ENCODE measurements at places on chromosomes 7 and 10. TPM values are rescaled to one million over a fixed set of nuclear protein-coding genes. Genes with fewer than 3 reads are reported as not detected.

DNA sequence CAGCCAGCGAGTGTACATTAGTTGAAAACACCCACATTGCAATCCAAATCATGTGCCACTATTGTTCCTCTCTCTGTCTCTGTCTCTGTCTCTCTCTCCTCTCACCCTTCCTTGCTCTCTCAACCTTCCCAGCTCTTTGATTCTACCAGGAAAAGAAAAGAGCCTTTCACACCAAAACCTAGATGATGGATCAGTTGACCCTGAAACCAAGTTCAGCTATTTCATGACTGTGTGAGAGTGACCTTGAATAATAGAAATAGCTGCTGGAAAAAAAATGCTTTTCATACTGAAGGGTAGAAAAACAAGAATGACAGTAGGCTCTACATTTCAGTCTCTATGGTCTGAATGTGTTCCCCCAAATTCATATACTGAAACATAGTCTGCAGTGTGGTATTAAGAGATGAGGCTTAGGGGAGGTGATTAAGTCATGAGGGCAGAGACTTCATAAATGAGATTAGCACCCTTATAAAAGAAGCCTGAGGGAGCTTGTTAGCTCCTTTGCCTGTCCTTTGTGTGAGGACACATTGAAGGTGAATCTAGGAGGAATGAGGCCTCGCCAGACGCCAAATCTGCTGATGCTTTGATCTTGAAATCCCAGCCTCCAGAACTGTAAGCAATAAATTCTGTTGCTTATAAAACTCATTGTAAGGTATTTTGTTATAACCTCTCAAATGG is 65.2 kb downstream of the LYZL1 start:
- H3K4me3 ChIP-seq, result no peak overlapping the region
- H3K27me3 ChIP-seq, result peaks cover 9% of the 10 kb centered on the region
- H3K4me1 ChIP-seq, result no peaks in the 10 kb centered on the region
- no peak for DNase-seq
- H3K36me3 ChIP-seq, result no peaks in the 10 kb centered on the region

GRCh38 chr7:32347244-32347828 is 142.8 kb downstream of the LSM5 start:
- H3K4me3 ChIP-seq, result no peak overlapping the region
- peak; percentile 39 for DNase-seq
- no peaks in the 10 kb centered on the region for H3K4me1 ChIP-seq
- H3K27me3 ChIP-seq, result peaks cover 2% of the 10 kb centered on the region

- DNase-seq, result no peak
- H3K27me3 ChIP-seq, result peaks cover 6% of the 10 kb centered on the region
- H3K36me3 ChIP-seq, result no peaks in the 10 kb centered on the region
- no peaks in the 10 kb centered on the region for H3K4me1 ChIP-seq
- no peak overlapping the region for H3K27ac ChIP-seq
- H3K4me3 ChIP-seq, result no peak overlapping the region
Measured at GRCh38 chr10:27815261-27815660, 69.6 kb upstream of the MKX start.

GRCh38 chr10:96672481-96673175 is 47.7 kb downstream of the PIK3AP1 start:
- H3K27me3 ChIP-seq, result no peaks in the 10 kb centered on the region
- H3K4me1 ChIP-seq, result peaks cover 8% of the 10 kb centered on the region
- H3K4me3 ChIP-seq, result no peak overlapping the region
- DNase-seq, result no peak

DNA sequence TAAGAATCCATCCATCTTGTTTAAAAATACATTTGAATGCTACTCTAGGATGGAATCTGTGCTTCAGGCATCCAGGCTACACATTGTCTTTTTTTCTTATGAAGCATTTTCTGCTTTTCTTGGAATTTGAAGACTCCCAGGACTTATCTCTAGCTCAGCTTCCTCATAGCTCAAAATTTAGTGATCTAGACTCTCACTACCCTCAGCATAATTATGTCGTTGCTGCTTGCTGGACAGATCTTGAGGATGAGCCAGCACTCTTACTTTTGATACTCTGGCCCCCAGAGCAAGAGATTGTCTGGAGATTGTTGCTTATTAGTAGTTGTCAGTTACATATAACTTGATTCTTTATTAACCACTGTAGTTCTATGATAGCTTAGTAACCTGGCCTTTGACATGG is 83.3 kb upstream of the FGL2 start:
- H3K27me3 ChIP-seq, result no peaks in the 10 kb centered on the region
- H3K27ac ChIP-seq, result no peak overlapping the region

- H3K27ac ChIP-seq, result no peak overlapping the region
- no peaks in the 10 kb centered on the region for H3K4me1 ChIP-seq
- DNase-seq, result no peak
- no peaks in the 10 kb centered on the region for H3K27me3 ChIP-seq
- no peaks in the 10 kb centered on the region for H3K36me3 ChIP-seq
Measured at GRCh38 chr10:77311186-77311585, 326.4 kb downstream of the KCNMA1 start.

- no peaks in the 10 kb centered on the region for H3K4me1 ChIP-seq
- H3K36me3 ChIP-seq, result no peaks in the 10 kb centered on the region
- H3K27me3 ChIP-seq, result no peaks in the 10 kb centered on the region
- DNase-seq, result no peak
Measured at GRCh38 chr10:116255886-116256751, 16.9 kb downstream of the GFRA1 start.

GRCh38 chr7:38299275-38299931 is 26.0 kb upstream of the TARP start:
- H3K27ac ChIP-seq, result no peak overlapping the region
- peak overlapping the region; percentile 74 for H3K4me3 ChIP-seq
- H3K4me1 ChIP-seq, result peaks cover 4% of the 10 kb centered on the region
- H3K36me3 ChIP-seq, result no peaks in the 10 kb centered on the region

DNA sequence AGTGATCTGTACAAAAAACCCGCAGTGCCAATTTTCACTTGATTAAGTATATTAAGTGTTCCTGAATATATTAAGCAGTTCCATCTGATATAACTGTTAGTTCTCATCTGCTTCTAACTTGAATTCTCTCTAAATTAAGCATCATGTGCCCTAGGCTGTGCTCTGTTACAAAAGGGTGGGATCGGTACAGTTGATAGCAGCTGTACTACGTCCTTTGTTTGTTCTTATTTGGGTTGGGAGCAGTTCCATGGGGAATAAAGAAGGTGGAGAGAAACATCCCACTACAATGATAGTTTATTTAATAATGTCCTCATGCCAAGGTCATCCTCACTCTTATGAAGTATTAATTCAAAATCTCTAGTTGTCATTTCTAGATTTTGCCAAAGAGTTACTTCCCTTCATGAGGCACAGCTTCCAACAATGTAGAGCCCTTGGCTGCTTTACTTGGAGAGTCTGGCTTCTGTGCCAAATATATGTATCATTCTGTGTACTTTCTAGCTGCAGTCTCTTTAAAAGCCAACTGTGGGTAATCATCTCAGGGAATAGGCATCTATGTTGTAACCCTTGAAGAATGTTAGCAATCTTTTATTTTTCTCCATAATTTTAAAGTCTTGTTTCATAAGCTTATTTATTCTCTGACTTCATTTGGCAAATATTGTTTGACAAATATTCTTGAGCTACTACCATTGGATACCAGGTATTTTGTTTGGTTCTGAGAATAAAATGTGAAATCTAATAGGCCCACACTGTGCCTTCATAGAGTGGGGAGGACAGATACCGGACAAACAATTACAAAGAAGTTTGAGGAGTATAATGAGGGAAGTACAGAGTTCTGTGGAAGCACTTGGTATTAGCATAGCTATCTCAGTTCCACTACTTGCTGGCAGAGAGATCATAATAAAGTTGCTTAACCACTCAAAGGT is 22.4 kb upstream of the AHR start:
- H3K4me1 ChIP-seq, result peaks cover 15% of the 10 kb centered on the region
- H3K27ac ChIP-seq, result no peak overlapping the region
- DNase-seq, result no peak
- no peak overlapping the region for H3K4me3 ChIP-seq
- H3K27me3 ChIP-seq, result no peaks in the 10 kb centered on the region
- H3K36me3 ChIP-seq, result peaks cover 11% of the 10 kb centered on the region

DNA sequence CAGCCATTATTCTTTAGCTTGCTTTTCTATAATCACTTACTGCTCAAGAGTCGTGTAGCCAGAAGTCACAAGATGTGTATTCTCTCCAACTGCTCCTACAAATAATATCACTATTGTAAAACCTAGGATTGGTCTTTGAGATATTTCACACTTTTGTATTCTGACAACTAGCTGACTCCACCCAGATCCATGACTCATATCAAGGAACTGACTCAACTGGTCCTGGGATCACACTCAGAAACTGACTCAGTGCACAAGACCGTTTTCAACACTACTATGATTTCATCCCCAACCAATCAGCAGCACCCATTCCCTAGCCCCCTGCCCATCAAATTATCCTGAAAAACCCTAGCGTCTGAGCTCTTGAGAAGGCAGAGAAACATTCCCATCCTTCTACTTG is 56.5 kb upstream of the ORC5 start:
- peaks cover 18% of the 10 kb centered on the region for H3K27me3 ChIP-seq
- H3K4me1 ChIP-seq, result no peaks in the 10 kb centered on the region
- no peak overlapping the region for H3K27ac ChIP-seq
- no peaks in the 10 kb centered on the region for H3K36me3 ChIP-seq
- no peak overlapping the region for H3K4me3 ChIP-seq

DNA sequence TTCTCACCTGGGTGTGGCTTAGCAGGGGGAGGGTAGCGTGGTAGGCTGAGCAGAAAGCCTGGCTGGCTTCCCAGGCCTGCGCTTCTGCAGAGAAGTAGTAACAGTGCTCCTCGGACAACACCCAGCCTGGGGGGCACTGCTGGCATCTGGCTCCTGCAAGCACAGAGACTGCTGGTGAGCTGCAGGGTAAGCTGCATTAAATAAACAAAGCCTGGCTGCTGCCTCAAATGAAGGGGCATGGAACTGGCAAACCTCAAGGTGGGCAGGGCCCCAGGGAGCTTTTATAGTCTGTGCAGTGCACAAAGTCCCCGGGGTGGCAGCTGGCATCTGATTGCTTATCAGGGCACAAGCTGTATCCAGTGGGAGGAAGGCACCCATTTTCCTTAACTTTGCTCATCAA is 3.9 kb downstream of the KLRG2 start:
- H3K4me3 ChIP-seq, result no peak overlapping the region
- H3K27ac ChIP-seq, result no peak overlapping the region
- no peaks in the 10 kb centered on the region for H3K36me3 ChIP-seq
- no peak for DNase-seq
- H3K4me1 ChIP-seq, result peaks cover 6% of the 10 kb centered on the region

GRCh38 chr7:152330827-152331226 is 105.0 kb downstream of the KMT2C start:
- H3K27me3 ChIP-seq, result no peaks in the 10 kb centered on the region
- peaks cover 11% of the 10 kb centered on the region for H3K4me1 ChIP-seq
- no peak for DNase-seq
- H3K36me3 ChIP-seq, result peaks cover 21% of the 10 kb centered on the region

- peaks cover 70% of the 10 kb centered on the region for H3K4me1 ChIP-seq
- peaks cover 5% of the 10 kb centered on the region for H3K27me3 ChIP-seq
- DNase-seq, result peak; percentile 78
Measured at GRCh38 chr10:103765981-103766380, 89.4 kb downstream of the SH3PXD2A start.

DNA sequence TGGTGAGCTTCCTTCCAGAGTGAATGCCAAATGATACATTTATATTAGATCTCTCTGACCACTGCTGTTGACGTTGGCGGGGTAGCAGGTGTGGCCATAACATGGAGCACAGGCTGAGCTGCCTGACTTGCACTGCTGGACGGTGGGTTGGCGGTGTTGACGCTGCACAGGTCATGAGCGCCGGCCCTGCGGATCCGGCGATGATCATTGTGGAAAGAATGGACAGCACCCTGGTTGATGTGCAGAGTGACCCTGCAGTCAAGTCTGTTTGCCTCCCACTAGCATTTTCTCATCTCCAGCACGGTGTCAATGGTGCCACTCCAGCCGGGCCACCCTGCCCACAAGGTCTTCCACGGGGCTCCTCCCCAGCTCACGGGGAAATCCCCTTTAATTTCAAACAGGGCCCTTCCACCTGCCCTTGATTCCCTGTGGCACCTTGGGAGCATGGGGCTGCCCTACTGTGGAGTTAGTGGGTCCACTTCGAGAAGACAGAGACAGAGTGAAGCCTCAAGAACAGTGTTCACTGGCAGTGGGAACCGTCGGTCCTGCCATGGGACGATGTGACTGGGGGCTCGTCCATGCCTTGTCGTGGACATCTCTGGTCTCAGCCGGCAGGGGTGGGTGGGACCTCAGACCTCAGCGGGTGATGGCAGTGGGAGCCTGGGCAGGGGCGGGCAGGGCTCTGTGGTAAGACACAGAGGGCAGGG is 613.5 kb downstream of the PTPRN2 start:
- H3K27ac ChIP-seq, result no peak overlapping the region
- H3K36me3 ChIP-seq, result peaks cover 3% of the 10 kb centered on the region
- H3K4me1 ChIP-seq, result no peaks in the 10 kb centered on the region
- no peak for DNase-seq
- H3K27me3 ChIP-seq, result no peaks in the 10 kb centered on the region
- H3K4me3 ChIP-seq, result no peak overlapping the region

DNA sequence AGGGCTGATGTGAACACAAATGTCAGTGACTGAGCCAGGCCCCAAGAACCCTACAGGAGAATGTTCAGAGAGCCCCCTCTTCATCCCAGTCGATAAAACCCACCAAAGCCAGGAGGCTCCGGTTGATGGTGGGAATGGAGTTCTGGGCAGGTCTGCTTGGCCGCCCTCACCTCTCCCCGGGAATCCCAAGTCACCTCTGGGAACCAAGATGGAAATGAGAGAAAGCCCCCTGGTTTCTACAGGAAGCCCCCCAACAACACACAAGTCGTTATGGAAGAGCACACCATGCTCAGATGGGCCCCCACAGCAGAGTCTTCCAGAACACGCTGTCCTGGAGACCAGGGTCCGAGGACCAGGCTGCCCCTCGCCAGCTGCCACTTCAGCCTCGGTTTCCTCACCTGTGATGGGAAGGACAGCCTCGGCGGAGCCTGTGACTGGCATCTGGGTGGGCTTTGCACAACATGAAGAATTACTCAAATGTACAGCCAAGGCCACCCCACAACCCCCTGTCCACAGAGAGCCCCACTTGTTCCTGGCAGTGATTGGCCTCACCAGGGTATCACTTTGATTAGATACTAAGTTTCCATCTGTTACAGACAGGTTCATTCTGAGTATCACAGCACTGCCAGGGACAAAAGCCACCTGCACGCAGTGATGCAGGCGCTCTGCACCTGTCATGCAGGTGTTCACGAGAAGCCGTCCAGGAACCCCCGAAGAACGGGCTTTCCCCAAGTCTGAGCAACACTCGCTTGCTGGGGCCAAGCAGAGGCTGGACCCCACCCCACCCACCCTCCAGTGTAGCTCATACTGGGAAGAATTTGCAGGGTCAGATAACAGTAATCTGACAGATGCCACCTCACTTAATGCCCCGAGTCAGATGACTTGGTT is 57.6 kb downstream of the MKI67 start:
- no peak for DNase-seq
- H3K4me1 ChIP-seq, result peaks cover 49% of the 10 kb centered on the region
- H3K27ac ChIP-seq, result no peak overlapping the region
- H3K36me3 ChIP-seq, result peaks cover 52% of the 10 kb centered on the region
- H3K27me3 ChIP-seq, result no peaks in the 10 kb centered on the region

GRCh38 chr7:146119002-146119401 is 2.4 kb downstream of the CNTNAP2 start:
- no peaks in the 10 kb centered on the region for H3K36me3 ChIP-seq
- H3K27ac ChIP-seq, result no peak overlapping the region
- peaks cover 30% of the 10 kb centered on the region for H3K27me3 ChIP-seq
- DNase-seq, result no peak
- no peak overlapping the region for H3K4me3 ChIP-seq

GRCh38 chr10:44439239-44439957 is 54.5 kb upstream of the CXCL12 start:
- H3K4me1 ChIP-seq, result no peaks in the 10 kb centered on the region
- no peaks in the 10 kb centered on the region for H3K27me3 ChIP-seq
- H3K4me3 ChIP-seq, result no peak overlapping the region

TAS2R41 gene
- 0.29 TPM for total RNA-seq

CCDC71L gene
- total RNA-seq, result 9.5 TPM

SLC18A3 gene
- total RNA-seq, result not detected

COL28A1 gene
- not detected for total RNA-seq

ASZ1 gene
- not detected for total RNA-seq

BTBD16 gene
- total RNA-seq, result not detected

NPC1L1 gene
- not detected for total RNA-seq

HABP2 gene
- total RNA-seq, result not detected

COL1A2 gene
- 0.06 TPM for total RNA-seq
